GM23338 (cell line): ENCODE measurements at places on chromosomes 4 and X. TPM values are rescaled to one million over a fixed set of nuclear protein-coding genes. Genes with fewer than 3 reads are reported as not detected.

- no peak for DNase-seq
These were observed 51.1 kb downstream of the C4orf51 start for GRCh38 chr4:145731028-145731427.

DNA sequence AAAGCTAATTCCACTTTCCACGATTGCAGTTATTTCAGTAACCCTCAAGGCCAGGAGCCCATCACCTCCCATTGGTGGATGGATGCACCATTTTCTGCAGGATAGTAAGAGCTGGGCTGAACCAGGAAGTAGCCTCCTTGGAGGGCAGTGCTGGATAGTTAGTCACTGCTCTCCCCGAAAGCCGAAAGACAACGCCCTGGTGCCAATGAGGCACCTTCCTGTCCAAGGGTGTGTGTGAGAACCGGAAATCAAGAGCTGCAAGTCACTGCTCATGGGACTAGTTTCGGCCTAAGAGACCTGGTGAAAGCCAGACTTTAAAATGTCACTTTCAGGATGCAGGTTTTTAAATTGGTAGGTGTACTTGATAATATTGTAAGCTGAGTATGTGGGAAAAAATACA is 203.8 kb upstream of the HS3ST1 start:
- DNase-seq = no peak

CENPVL3 gene
- 3.2 and 4.8 TPM in 2 replicates for total RNA-seq

GPR50 gene
- 0.59 and 0.62 TPM in 2 replicates for total RNA-seq

STOX2 gene
- 19.8 TPM in 2 replicates for total RNA-seq
